ENCODE measurements at places on chromosomes 11 and 22. TPM values are rescaled to one million over a fixed set of nuclear protein-coding genes. Genes with fewer than 3 reads are reported as not detected.

The ZC3H12C gene
- total RNA-seq, result 15.1 TPM

The TSG101 gene
- 50.2 TPM for total RNA-seq

The GSTT2B gene
- total RNA-seq, result 7.2 TPM

The DEUP1 gene
- not detected for total RNA-seq

The OR8G5 gene
- not detected for total RNA-seq
